T-cell (primary cell): ENCODE measurements at places on chromosomes 5 and 9.

GRCh38 chr9:134054891-134055811 lies 12.7 kb downstream of the BRD3 start:
- no peak for DNase-seq

DNA sequence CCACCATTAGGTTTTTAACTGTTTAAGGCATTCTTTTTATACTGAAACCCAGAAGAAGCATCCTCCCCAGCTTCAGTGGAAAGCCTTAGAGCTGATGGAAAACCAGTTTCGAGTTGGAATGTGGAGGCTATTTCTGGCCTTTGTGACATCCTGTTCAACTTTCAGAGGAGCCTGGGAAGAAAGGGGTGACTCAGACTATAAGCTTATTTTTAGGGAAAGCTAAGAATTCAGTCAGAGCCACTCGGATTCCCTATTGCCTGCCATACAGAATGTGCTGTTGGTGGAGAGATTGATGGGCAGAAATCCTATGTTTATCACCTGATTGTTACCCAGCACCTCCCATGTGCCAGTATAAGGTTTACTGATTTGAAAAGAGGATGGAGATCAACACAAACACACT lies 19.8 kb downstream of the PALM2AKAP2 start:
- no peak for DNase-seq

DNA sequence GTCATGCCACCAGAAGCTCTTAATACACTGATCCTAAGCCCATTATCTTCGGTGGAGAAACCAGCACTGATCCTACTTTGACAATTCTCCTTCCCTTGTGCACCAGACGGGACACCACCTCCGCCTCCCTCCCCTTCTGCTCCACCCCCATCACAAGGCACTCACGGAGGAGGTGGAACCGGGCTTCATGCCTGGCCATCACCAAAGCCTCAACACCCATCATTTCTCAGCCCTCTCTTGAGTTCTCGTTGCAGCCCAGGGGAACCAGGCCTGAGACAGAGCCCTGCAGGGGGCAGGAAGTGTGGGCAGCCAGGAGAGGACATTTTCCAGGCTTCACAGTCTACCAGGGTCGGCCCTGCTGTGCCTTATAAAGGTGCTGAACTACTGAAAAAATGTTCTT lies 160.5 kb downstream of the GOLPH3 start:
- DNase-seq: no peak

GRCh38 chr5:36089989-36090388 lies 23.3 kb upstream of the UGT3A2 start:
- no peak for DNase-seq

- no peak for DNase-seq
Measured at GRCh38 chr9:15158064-15158463, 149.0 kb downstream of the TTC39B start.

- DNase-seq: no peak
Measured at GRCh38 chr5:11110128-11110527, 349.1 kb upstream of the DAP start.
